ENCODE measurements at places on chromosomes 3 and 15.

DNA sequence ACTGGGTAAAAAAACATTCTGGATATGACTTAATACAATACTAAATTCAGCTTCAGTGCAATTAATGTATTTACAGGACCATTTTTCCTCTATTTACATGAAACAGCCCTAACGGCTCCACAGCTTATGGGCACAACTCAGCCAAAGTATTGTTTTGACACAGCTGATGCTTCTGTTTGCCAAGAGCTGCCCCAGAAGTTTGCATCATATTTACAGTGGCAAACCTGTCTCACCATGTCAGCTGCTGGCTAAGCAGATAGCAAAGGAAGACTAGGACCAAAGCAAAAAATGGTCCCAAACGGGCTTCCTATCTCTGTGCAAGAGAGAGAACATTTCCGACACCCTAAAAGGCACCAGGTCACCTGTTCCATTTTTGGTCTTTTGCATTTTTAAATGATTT, 94.5 kb downstream of the ADAMTS9 start:
- no peak for DNase-seq

DNA sequence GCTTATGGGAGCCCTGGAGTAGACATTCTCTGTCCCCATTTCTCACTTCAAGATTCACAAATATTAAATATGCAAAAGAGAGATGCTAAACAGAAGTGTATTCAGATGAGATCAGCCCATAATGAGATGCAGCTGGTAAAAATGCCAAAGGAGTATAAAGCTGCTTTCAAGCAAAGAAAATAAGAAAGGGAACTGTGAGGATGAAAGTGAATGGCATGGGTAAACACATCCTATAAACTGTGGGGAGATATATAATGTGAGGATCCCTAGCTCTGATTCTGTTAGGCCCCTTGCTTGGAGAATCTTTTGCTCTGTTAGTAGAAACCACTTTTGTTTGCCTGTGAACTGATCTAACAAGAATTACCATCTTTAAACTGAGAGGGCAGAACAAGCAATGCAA, 396.6 kb downstream of the SOX2 start:
- DNase-seq, result no peak

DNA sequence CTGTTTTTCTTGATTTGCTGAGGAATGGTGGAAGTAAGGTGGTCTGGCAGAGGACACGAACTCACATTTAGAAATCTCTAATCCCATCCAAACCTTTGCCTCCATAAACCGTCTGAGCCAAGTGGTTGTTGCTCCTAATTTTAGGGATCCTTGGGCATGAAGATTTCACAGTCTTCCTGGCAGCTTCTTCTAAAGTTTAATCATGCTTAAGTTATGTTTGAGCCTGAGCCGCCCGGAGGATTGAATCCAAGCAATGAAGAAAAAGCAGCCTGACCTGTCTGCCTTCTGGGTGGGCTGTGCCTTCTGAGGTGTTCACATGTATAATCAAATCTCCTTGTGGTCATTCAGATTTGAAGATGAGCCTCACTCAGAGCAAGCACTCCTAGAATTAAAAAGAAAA, 249.0 kb downstream of the CD47 start:
- no peak for DNase-seq

GRCh38 chr3:78976200-78976599, 791.6 kb downstream of the ROBO1 start:
- DNase-seq, result no peak

DNA sequence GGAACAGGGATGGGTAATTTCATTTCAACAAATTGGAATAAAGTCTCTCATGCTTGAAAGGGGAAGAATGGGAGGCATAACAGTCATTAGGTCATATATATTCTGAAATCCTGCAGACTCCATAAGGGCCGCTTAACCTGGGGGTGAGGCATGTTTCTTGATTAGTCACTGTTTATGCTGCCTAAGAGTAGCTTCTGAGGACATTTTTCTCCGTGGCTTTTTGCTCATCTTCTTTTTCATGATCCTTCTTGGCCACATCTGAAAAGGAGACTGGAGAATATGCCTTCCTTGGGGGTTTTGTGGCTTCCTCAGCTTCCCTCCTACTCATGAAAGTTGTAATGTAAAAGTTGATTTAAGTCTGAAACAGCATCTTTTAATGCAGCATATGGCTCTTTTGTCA, 20.0 kb upstream of the CFAP20DC start:
- DNase-seq, result no peak

GRCh38 chr3:138369151-138369900, 20.9 kb downstream of the MRAS start:
- no peak for DNase-seq

DNA sequence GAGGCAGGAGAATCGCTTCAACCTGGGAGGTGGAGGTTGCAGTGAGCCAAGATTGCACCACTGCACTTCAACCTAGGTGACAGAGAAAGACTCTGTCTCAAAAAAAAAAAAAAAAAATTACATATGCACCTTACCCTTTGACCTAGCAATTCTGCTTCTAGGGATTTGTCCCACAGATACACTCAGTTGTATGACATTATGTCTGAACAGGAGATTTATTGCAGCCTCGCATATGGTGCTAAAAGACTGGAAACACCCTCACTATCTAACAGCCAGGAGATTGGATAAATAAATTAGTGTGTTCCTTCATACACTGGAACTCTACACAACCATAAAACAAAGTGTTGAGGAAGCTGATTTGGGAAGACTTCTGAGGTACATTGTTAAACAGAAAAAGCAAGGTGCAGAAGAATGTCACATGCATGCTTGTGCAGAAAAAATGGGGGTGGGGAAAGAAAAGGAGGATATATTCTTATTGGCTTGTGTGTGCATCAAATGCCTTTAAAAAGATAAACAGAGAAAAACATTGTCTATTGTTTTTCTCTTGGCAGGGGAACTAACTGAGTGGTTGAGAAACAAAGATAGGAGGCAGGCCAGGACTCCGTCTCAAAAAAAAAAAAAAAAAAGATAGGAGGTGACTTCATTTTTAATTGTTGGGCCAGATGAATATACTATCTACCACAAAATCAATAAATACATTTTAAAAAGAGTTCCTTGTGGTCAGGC, 30.9 kb downstream of the PPCDC start:
- DNase-seq, result no peak

- DNase-seq, result no peak
Observed at GRCh38 chr3:46901061-46901460, 23.5 kb downstream of the PTH1R start.

DNA sequence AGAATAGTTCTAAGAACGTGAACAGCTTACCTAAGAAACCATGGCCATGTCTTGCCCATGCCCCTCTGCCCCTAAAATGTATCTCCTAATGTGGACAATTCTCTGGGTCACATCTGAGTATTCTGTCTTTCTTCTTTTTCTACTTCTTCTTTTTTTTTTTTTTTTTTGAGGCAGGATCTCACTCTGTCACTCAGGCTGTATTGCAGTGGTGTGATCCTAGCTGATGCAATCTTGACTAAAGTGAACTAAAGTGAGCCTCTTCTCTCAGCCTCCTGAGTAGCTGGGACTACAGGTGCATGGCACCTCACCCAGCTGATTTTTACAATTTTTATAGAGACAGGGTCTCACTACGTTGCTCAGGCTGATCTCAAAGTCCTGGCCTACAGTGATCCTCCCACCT, 204.8 kb upstream of the ZPLD1 start:
- DNase-seq, result no peak

DNA sequence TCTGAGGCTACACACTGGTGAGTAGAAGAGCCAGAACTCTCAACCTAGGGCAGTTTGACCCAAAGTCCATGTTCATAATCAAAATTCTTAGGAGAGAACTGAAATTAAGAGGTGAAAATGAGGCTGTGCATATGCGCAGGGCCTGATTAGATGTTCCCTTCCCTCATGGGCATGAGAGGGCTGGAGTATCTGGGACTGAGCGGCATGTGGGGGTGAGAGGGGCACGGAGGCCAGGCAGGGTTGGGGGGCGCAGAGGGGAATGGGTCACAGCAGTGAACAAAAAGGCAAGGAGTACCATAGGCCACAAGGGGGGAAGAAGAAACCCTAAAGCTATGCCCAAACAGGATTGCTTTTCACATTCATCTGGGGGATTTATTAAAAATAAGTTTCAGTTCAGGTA, 31.3 kb downstream of the ADAMTS9 start:
- DNase-seq, result no peak

DNA sequence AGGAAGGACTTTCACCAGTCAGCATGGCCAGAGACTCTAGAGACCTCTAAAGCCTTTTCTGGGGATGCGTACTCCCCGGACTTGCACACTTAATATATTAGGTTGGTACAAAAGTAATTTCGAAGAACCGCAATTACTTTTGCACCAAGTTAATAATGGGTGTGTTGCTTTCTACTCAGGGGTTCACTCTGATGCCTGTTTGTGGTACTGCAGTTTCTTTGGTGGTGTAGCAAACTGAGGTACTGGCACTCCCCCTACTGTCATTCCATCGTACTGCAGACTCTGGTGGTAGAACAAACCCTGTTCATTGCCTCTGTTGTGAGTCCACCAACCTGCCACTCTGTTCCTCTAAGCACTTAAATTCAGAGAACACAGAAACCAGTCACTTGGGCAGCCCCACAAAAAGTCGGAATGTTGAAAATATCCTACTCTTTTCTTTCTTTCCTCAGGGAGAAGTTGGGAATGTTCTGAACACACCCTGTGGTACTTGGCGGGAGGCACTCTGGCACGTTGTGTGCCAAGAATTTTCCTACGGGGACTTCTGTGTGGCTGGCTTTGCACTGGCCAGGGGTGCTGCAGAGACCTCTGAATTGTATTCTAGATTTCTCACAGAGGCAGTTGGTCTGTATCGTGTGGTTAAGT, 46.3 kb downstream of the GABRG3 start:
- peak; percentile 35 for DNase-seq

- DNase-seq, result no peak
Observed at GRCh38 chr15:101676921-101677329, 24.7 kb upstream of the TM2D3 start.

DNA sequence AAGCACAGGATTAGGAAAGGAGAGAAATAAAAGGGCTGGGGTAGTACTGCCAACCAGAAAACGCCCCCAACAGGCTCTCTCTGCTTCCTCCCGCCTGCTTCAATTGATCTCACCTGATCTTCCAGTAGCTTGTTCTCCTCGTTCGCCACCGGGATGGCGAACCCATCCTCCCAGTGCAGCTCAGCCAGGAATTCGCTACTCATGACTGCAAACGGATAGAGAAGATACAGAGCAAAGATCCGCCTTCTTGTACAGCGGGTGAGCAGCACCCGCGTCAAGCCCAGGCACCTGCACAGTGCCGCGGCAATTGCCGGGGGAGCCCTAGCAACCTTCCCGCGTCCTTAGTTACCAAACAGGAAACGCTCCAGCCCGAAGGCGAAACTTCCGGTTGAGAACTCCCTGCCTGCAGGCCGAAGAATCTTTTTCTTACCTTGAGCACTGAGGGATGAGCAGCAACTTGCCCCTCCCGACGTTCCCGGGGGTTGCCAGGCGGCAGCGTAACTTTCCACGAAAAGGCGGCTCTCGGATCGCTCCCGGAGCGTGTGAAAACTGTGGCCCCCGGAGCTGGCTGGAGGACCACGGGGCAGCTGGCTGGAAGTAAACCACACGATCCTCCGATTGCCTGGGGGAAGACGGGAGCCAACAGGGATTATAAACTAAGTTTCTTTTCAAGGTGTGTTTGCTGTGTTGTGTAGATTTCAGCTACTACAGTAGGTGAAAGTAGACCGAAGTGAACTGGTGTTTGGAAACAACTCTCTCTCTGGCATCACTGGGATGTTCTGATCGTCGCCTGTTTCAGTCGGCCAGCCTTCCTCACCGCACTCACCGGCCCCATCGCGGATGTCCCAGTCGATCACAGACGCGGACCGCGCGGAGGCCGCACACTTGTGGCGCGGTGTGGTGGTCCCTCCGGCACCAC, at the start of gene CCDC39:
Gene CCDC39, minus strand, starts transcription at position 312 of the 919 bp plus-strand sequence. Its CDS starts 109 bp downstream, at position 203.
- peak; percentile 66 for DNase-seq

- no peak for DNase-seq
Observed at GRCh38 chr3:8888301-8888915, 74.9 kb downstream of the RAD18 start.

DNA sequence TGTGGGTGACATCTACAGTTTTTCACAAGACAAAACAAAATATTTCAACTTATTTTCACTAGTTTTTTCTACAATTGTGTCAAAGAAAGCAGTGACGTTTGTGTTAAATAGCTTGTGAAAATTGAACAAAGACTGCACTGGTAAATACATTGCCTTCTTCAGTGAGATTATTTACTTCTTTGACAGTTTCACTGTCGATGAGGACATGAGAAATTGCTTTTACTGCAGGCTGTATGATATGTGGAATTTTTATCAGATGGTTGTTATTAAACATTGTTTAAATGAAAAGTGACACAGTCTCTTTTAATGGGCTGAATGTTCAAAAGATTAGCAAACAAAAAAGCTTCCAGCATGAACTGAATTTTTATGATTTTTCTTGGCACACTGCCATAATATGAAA, 773.9 kb upstream of the CADM2 start:
- no peak for DNase-seq

- no peak for DNase-seq
Observed at GRCh38 chr15:39645138-39645975, 64.5 kb downstream of the THBS1 start.

DNA sequence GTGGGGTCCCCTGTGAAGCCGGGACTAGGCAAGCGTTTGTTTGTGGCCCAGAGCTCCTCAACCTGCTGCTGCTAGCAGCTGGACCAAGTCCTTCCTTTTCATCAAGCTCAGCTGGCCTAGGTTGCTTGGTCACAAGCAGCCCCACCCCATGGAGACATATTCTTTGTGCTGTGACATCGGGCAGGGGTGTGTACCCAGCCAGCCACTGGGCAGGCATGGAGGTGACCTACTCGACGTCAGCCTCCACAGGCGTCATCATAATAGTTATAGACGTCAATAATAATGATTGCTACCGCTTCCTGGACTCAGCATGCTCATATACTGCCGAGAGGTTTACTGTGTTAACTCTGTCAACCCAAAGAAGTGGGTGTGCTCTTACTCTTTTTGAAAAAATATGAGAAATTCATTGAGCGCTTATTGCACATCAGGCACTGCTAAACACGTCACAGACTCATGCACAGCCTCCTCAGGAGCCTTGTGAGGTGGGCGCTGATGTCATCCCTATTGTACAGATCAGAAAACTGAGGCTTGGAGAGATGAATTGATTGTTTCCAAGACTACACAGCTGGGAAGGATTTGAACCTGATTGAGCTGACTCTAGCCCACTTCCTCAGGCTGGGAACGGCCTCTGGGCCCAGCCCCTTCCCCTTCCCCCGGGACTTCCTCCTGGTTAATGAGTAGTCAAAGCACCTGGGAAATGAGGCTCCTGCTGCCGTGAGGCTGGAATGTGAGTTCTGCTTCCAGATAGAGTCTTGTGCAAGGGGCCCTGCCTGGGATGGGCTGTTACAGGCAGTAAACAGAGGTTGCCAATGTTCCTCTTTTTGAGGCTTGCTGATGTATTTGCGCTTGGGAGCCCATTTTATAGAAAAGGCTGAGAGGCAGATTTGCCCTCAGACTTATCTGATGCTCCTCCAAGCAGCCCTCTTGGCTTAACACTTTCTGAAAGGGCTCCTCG, 16.2 kb downstream of the SLC6A6 start:
- DNase-seq, result no peak

GRCh38 chr15:63185206-63185605, 4.2 kb upstream of the RAB8B start:
- DNase-seq, result no peak

DNA sequence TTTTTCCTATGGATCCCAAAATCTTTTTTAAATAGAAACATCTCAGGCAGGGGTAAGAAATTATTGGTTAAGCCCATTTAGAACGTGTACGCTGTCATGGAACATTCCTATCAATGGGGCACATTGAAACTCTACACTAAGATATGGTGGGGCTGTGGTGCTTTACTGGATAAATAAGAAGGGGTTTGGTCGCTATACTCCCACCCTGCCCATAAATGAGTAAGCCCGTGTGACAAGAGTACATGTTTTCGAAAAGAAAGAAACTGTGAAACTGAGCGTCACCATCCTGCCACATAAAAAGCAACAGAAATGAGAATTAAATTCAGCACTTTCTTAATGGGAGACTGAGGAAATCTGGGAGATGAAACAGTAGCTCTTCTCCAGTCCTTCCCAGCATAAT, 929.7 kb upstream of the CFAP20DC start:
- DNase-seq, result no peak

Data from stimulated activated CD4-positive, alpha-beta T cell treated with anti-CD3 and anti-CD28 coated beads, Interleukin-12 subunit alpha, Interleukin-12 subunit beta, amount 100 ng/mL, for 48 hours (primary cell).